ENCODE measurements at places on chromosomes 7 and 10.

- DNase-seq: no peak
Observed at GRCh38 chr7:75971961-75972763, 22.2 kb downstream of the TMEM120A start.

DNA sequence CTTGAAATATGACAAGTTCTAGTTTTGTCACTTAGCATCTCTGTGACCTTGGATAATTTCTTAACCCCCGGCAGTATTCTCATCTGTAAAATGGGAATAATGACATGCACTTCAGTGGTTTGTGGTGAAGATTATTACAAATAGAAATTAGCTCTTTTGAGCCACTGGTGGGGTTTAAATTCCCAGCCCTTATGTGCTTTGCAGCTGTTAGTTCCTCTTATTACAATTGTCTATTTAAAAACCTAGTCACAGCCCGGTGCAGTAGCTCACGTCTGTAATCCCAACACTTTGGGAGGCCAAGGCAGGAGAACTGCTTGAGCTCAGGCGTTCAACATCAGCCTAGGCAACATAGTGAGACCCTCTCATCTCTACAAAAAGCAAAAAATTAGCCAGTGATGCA, 30.1 kb downstream of the CAV1 start:
- DNase-seq: no peak

DNA sequence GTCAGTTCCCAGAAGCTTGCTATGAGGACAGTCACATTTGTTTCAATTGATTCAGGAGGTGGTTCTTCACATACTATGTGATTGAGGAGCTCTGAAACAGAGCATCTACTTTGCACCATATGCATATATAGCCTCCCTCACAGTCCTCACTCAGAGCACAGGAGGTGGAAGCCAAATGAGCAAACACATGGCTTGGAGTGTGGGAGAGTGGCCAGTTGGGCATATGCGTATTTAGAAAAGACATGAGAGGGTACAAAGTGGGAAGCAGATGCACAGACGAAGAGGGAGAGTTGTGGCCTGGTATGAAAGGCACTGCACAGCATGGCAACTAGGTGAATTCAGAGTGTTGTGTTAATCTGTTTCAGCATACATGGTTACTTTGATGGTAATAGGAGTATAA, 165.6 kb downstream of the COL28A1 start:
- no peak for DNase-seq

DNA sequence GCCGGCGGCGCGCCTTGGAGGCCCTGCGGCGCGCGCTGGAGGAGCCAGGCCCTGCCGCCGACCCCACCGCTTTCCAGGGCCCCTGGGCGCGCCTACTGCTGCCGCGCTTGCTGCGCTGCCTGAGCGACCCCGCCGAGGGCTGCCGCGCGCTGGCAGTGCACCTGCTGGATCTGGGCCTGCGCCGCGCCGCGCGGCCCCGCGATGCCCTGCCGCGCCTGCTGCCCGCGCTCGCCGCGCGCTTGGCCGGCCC, 280 bp downstream of the DNAAF5 start:
- no peak for DNase-seq

DNA sequence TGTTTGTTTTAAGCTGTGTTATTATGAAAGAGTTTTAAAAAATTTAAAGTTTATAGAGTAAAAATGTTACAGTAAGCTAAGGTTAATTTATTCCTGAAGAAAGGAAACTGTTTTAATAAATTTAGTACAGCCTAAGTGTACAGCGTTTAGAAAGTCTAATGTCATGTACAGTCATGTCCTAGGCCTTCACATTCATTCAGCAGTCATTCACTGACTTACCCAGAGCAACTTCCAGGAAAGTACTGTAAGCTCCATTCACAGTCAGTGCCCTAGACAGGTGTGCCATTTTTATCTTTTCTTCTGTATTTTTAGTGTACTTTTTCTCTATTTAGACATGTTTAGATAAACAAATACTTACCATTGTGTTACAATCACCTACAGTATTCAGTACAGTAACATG, 126.8 kb downstream of the TPK1 start:
- no peak for DNase-seq

DNA sequence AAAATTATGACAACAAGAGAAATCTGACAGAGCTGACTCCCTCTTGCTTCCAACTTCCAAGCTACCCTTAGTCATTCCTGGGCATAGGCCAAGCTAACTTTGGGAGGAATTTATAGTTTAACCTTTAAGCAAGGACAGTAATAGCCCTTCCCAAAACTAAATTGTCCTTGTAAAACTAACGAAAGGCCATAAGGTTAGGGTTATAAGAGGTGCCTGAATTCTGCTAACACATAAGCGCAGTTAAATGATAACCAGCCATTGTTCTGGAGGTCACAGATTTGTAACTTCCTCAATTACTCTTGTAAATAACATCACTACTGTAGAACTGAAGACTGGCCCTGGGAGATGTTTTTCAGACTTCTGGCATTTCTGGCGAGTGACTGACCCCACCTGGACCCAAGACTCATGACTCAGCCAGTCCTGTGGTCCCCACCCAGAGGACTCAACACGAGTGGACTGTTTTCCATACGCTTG, 481.2 kb downstream of the KCNMA1 start:
- DNase-seq: no peak

- DNase-seq: no peak
Observed at GRCh38 chr7:48638041-48638440, 286.3 kb upstream of the CDC14C start.

DNA sequence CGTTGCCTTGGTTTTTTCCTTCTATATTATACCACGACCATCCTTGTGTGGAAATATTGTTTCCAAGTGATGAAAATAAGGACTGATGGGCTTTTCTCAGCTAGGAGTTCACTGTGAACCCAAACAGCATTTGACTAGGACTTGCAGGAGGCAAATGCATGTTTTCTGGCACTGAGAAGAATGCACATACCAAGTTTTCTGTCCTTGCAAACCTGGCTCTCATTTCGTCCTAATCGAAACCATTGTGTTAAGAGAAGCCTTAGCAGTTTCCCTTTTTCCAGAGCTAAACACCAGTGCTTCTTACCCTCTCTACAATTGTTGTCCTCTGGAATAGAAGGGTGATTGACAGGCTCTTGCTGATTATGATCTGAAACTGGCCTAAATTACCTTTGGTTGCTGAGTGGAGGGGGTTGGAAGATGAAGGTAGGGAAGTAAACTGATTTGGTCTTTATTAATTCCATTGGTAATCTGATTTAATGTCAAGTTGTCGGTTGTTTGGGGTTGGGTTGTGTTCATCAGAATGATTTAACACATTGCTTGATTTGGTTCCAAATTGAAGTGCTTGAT, 33.1 kb upstream of the ELMO1 start:
- no peak for DNase-seq

DNA sequence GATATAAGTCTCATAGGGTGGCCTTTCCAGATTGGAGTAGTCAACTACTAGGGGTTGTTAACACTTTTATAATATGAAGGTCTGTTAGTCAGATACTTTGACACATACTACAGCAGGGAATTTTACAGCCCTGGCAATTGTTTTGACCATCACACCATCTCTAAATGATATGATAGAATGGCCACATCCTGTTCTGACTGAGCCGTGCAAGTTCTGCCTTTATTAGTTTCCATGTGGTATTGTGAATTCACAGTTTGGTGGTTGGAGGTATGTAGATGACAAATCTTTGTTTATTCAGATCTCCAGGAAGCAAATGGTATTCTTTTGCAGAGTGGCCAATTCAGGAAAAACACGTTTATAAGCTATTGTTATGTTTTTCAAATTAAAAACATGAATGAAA, 83.0 kb downstream of the NRG3 start:
- DNase-seq: no peak

GRCh38 chr10:97920865-97921264, 71.2 kb downstream of the GOLGA7B start:
- no peak for DNase-seq

GRCh38 chr10:6716516-6716915, 136.4 kb upstream of the PRKCQ start:
- DNase-seq: no peak

- no peak for DNase-seq
Observed at GRCh38 chr10:78328592-78329404, 295.1 kb downstream of the RPS24 start.

GRCh38 chr7:18654709-18655108, 159.2 kb downstream of the HDAC9 start:
- no peak for DNase-seq

All from neural crest cell (in vitro differentiated cells).